ENCODE measurements at places on chromosomes 7 and 10.

DNA sequence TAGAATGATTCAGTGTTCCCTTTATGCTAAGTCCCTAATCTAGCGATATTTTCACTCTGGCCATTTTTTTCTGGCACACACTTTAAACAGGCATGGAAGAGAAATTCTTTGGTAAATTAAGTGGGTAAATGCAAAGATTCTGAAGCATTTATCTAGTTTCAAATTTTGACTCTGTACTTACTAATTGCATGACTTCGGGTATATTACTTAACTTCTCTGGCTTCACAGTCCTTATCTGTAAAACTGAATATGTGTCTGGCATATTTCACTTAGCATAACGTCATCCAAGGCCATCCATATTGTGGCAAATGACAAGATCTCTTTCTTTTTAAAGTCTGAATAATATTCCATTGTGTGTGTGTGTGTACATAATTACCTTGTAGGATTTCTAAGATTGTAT, 114.5 kb downstream of the MBL2 start:
- no peak for DNase-seq

DNA sequence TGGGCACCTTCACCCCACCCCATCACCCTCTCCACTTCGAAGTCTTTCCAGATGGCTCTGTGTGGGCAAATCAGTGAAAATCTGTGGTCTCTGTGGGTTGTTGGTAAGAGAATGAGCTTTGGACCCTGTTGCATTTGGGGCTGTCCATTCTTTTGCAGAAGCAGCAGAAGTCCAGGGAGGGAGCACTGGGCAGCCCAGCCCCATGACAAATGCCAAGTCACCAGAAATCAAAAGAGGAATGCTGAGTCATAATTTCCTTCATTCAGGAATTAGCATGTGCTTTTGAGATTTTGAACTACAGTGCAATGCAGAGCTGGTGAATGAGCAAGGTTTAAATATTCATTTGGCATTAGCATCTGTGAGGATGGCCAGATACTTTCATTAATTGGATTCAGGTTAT, 556.2 kb downstream of the LRMDA start:
- DNase-seq = no peak

GRCh38 chr10:131641898-131642297, 258.9 kb upstream of the PPP2R2D start:
- DNase-seq = no peak

- DNase-seq = no peak
Measured at GRCh38 chr7:157560710-157561522, 224.1 kb downstream of the DNAJB6 start.

DNA sequence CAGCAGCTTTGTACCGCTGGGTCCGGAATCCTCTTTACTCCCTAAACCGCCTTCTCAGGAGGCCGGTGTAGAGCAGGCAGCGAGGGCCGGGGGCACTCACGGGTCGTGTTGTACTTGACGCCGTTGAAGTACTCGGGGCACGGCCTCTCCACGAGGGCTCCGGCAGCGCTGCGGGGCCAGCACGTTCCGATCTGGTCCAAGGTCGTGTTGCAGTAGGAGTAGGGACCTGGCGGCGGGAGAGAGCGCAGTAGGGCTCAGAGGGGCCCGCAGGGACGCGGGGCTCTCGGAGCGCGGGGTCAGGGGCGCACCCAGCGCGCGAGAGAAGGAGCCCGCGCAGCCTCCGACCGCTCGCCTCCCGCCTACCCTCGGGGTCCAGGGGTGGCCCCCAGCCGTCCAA, 443 bp downstream of the CRHR2 start:
- no peak for DNase-seq

DNA sequence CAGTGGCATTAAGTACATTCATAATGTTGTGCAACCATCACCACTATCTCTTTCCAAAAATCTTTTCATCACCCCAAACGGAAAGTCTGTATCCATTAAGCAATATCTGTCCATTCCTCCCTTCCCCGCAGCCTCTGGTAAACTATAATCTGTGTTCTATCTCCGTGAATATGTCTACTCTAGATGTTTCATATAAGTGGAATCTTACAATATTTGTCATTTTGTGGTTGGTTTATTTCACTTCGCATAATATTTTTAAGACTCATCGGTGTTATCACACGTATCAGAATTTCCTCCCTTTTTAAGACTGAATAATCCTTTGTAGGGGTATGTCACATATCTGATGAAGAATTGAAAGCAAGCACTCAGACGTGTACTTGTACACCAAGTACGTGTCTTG, 86.0 kb upstream of the FGFR2 start:
- no peak for DNase-seq

DNA sequence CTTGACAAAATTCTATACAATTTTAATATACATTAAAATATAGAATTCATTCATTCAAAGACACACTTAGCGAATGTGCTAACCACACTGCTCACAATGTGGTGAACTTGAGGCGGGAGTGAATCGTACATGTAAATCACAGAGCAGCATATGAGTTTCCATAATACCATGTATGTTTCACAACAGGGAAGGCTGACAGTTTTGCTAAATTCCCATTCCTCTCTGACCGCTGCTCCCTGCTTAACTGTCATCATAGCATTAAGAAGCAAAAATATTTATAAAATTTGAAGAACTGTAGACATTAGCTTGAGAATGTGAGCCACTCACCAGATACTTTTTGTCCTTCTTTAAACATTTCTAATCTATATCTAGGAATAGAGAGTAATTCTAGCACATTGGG, 763.3 kb downstream of the MAGI2 start:
- DNase-seq = no peak

GRCh38 chr7:155725006-155725355, 80.5 kb downstream of the RBM33 start:
- no peak for DNase-seq

DNA sequence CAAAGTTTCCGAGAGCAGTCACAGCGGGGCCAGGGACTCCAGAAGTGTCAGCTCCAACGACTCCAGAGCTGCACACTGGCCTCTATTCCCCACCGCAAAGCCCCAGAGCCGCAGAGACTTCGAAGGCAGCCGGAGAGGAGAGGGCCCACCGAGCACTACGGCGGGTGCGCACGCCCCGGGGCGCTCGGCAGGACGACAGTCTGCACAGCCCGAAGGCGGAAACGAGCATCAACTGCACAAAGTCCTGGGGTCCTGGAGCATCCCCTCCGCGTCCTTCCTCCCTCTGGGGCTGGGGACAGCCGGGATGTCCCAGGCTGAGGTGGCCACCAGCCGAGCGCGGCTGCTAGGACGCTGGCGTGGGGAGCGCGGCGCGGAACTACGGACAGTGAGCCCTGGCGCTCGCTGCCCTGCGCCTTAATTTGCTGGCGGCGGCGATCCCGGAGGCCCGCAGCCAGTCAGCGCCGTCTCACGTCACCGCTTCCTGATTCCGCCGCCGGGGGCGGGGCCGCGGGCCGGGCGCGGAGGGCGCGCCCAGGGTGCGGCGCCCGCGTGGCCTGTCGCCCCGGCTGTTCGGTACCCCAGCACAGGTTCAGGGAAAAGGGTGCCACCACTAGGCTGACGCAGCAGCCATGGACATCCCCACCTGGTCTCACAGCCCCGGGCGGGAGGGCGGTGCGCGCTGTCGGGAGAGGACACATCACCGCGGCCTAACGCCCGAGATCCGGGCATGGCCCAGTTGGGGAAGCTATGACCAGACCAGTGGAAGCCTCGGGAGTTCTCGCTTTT, at the start of gene TBX20:
TSS of gene TBX20 (minus strand) at position 391 of the 786 bp plus-strand sequence. CDS start 480 bp downstream, outside the sequence.
- DNase-seq = no peak

- DNase-seq = no peak
Measured at GRCh38 chr10:56258991-56259390, 102.1 kb downstream of the ZWINT start.

DNA sequence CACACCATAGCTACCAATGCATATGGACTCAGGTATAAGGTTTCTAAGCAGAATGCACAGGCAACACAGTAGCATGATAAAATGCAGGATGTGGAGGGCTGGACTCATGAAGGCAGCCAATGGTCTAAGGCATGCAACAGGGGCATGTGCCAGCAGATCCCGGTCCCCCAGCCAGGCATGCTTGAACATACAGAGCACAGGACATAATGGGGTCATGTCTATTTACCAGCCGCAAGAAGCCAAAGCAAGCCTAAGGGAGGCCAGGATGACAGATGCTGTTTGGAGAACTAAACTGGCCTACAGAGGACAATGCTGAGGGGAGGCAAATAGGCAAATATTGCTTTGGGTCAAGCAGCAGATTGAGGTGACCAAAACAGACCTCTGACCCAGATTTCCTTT, 60.0 kb upstream of the PDLIM1 start:
- DNase-seq = no peak

GRCh38 chr10:54800741-54801421, at the start of gene PCDH15:
Gene PCDH15, minus strand, starts transcription at chr10:54801231. Its CDS starts 136,969 bp downstream, at chr10:54664262.
- DNase-seq = no peak

DNA sequence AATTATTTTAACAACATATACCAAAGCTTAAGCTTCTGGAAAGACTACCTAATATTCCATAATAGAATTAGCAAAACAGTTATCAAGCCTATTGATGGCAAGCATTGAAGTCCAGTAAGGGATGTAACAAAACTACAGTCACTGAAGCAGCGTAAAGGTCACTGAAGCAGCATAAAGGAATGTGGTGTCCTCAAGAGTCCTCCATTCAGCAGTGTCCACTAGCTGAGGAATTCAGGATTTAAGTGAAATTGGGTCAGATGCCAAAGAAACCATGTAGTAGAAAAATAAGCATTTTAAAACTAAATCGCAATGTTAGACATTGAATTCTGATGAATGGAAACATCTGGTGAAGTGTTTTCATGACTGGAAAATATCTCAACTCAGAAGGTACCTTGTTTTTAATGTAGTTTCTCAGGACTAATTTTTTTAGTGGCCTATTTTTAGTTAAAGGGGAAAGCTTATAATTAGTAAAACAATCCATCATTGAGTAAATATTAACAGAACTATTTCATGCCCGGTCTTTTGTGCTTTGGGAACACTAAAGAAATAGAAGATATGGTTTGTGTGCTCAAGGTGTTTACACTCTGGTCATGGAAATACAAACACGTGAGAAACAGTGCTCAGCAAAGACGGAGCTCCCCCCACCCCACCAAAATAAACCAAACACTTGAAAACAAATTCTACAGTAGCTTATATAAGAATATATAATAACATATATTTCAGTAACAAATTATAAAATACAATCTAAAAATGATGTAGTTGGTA, 121.4 kb downstream of the CDK14 start:
- DNase-seq = no peak

- DNase-seq = no peak
Measured at GRCh38 chr10:71040846-71041605, 152.7 kb upstream of the PCBD1 start.

- no peak for DNase-seq
Measured at GRCh38 chr7:92648067-92648466, 57.9 kb upstream of the FAM133B start.

- DNase-seq = no peak
Measured at GRCh38 chr10:8910314-8910713, 855.8 kb downstream of the GATA3 start.

GRCh38 chr7:45662540-45663166, 88.5 kb downstream of the ADCY1 start:
- no peak for DNase-seq

GRCh38 chr7:149257146-149257545, 4.8 kb upstream of the ZNF783 start:
- DNase-seq = no peak

- DNase-seq = no peak
Measured at GRCh38 chr7:77877791-77878190, 79.2 kb downstream of the PHTF2 start.

- no peak for DNase-seq
Measured at GRCh38 chr10:77501152-77501845, 136.3 kb downstream of the KCNMA1 start.

- no peak for DNase-seq
Measured at GRCh38 chr10:83469728-83470331, 669.5 kb upstream of the GHITM start.

DNA sequence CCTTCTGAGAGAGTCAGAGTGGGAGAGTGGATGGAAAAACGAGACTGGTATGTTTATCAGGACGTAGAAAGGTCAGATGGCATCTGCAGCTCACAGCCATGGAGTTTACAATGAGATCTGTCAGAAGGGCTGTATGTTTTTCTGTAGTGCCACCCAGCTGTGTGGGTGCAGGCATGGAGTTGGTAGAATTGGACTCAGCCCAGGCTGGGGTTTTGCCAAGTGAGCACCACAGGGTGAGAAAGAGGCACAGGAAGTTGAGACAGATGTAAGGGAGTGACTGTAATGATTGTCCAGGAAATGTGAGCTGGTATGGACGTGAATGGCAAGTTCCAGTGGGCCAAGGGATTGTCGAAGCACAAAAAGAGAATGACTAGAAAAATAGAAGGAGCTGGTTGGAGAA, 9.1 kb upstream of the ZYX start:
- DNase-seq = no peak

GRCh38 chr7:110142939-110143526, 947.9 kb upstream of the LRRN3 start:
- no peak for DNase-seq

DNA sequence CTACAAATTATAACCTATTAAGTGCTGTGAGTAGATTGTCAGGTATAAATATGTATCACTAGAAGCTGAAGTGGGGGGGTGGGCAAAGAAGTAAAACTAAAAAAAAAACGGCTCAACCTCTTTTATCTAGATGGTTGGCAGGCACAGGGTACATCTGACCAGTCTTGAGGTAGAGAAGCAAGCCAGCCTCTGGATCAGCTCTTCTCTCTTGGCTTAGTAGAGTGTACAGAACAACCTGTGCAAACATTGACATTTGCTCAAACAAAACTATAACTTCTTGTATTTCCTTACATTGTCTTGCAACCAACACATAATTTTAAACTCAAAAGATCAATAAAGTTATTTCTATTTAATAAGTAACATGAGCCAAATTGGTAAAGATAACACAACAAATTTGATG, 25.6 kb downstream of the DNA2 start:
- DNase-seq = no peak

DNA sequence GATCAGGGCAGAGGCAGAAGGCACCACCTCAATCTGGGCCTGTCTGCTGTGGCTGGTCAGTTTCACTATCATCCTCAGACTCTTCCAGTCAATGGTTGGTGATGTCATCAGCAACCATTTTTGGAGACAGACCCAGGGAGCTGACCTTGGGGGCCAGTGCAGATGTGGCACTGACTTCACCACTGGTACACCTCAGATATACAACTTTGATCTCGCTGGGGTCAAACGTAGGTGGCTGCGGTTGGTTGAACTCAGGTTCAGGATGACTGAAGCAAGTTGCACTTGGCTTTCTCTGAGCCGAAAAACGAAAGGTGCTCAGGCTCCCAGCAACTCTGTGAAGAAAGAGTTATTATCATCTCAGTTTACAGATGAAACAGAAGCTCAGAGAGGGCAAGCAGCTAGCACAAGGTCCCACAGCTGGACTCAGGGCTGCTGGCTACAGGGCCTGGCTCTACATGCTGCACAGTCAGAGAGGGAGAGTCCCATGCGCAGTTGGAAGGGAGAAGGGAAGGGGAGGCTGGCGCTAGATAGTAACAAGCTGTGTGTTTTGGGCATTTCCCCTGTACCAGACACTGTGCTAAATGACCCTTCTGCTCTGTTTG, 27.2 kb downstream of the ANKRD16 start:
- no peak for DNase-seq

GRCh38 chr10:621981-622740, 67.3 kb downstream of the DIP2C start:
- no peak for DNase-seq
